ENCODE measurements at places on chromosomes 3 and 15.

DNA sequence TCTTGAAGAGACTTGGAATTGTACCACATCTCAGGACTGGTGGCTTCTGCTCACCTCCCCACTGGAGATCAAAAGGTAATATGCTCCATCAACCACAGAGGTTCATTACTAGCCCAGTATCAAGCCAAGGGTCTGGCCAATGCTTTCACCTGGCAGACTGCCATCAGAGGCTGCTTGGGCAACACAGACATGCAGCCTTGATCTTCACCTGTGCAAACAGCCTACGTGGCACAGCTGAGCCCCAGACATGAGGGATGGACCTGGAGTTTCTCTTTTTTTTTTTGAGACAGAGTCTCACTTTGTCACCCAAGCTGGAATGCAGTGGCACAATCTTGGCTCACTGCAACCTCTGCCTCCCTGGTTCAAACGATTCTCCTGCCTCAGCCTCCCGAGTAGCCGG, 105.6 kb upstream of the HES1 start:
- no peak for DNase-seq

GRCh38 chr15:24957691-24958090, 2.9 kb downstream of the SNRPN start:
- DNase-seq, result no peak

DNA sequence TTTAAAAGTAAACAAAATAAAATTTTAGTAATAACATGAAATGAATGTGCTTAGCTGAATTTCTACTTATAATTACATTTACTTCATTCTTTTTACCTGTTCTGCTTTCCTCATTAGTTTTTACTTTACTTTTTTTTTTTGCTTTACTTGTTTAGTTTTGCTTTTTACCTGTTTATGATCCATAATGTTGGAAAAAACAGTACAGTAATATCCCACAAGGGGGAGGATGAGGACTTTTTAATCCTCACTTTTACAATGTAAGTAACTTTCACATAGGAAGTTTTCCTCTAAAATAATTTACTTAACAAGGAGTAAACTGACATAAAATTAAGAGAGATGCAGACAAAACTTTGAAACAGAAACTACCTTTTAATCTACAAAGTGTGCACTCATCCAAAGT, 268.7 kb downstream of the TBC1D5 start:
- DNase-seq, result no peak

DNA sequence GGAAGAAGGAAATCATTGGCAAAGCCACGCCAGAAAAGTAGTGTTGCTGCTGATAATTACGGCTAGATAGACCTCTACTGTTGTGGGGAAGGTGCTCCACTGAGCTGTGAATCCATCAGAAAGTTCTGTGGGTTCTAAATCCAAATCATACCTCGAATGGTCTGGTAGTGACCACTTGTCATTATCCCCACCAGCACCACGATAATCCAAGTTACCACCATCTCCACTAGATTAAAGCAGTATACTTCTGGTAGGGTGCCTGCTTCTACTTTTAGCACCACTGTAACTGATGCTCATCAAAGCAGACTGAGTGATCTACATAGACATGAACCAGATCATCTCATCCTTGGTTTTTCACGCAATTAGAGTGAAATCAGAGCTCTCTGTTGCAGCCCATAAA, 185.5 kb downstream of the FMN1 start:
- no peak for DNase-seq

- DNase-seq, result no peak
These were observed 167.9 kb downstream of the APBA2 start for GRCh38 chr15:29053661-29054131.

DNA sequence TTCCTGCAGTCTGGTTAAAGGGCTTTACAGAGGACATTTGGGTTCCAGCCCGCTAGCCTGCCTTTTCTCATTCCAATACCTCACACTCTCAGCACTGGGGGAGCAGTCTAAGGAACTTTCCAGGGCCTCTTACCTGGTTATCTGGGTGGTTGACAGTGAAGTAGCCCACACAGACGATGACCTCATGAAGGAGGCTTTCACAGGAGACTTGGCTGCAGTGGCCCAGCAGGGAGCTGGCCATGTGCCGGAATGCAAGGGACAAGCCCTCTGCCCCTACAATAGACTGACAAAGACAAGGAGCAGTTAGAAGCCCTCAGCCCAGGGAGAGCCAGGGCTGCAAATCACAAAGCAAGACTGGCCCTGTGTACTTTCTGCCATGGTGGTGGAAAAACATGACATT, 39.5 kb downstream of the ISL2 start:
- DNase-seq, result no peak

- no peak for DNase-seq
These were observed 48.9 kb downstream of the MCTP2 start for GRCh38 chr15:94280301-94280700.

DNA sequence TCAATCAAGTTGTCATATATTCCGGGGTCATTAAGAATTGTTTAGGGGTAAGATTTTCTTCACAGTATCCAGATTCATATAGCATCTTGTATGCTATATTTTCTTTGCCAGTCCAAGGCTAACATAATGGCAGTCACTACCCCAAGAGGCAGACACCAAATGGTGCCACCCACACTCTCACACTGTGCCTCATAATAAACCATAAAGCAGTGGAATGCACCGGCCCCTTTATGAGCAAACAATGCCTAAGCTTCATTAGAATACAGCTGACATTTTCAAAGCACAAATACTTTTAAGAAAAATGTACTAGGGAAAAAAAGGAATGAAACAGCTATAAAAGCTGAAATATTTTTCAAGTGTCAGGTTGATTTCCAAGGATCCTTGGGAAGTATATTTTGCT, 121.6 kb downstream of the TFDP2 start:
- DNase-seq, result peak; percentile 39

- no peak for DNase-seq
These were observed 102.4 kb downstream of the NR1D2 start for GRCh38 chr3:24047513-24047912.

GRCh38 chr3:46756642-46757041, 39.0 kb upstream of the PRSS50 start:
- DNase-seq, result no peak

- DNase-seq, result no peak
These were observed 27.9 kb downstream of the KY start for GRCh38 chr3:134622806-134623365.

GRCh38 chr3:176428552-176428951, 768.7 kb downstream of the TBL1XR1 start:
- DNase-seq, result no peak

DNA sequence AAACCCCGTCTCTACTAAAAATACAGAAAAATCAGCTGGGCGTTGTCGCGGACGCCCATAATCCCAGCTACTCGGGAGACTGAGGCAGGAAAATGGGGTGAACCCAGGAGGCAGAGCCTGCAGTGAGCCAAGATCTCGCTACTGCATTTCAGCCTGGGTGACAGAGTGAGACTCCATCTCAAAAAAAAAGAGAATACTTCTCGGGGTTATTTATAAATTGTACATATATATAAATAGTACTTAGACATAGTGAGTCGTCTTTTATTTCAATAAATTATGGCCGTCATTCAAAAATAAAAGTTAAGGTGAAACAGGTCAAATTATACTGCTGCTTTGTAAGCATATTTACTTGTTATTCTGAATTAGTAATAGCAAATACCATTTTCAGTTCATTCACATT, 12.1 kb upstream of the EBLN2 start:
- DNase-seq, result no peak

DNA sequence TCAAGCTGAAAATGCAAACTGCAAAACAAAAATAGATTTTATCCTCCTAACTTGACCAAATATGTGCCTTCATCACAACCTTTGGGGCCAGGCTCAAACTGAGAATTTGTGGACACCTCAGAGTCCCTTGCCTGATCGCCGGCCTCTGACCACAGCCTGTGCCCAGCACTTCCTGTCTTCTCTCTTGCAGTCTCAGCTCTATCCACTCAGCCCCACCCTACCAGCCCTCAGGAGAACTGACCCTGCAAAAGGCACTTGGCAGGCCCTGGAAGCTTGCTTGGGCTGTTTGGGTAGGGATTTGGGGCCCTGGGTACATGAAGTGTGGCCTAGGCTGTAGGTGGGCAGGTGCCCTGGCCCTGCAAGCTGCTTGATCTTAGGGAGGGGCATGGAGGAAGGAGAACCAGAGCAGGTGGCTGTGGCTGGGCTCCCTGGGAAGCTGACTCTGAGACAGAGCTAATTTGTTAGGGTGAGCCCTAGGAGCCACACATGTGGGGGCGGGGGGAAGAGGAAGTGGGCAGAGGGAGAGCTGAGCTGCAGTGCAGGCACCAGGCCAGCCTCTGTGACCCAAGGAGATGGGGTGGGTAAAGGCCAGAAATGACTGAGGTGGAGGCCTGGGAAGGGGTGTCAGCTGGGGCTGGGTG, 8.6 kb downstream of the CLEC3B start:
- peak; percentile 77 for DNase-seq

DNA sequence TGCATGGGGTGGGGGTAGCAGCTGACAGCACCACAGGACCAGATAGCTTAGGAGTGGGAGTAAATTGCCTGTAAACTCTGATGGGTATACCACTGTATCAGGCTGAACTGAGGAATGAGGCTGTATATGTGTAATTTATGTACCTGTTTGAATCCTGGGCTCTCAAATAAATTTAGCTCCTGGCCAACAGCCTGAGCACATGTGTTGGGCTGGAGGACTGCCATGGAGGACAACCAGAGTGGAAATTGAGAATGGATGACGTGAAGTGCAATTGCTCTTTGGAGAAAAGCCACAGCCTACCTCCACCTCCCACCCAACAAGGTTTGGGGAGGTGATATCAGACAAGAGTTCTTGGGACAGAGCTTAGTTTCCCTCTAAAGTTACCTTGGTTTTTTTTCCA, 328.6 kb upstream of the PROK2 start:
- DNase-seq, result no peak

- DNase-seq, result no peak
These were observed 202.0 kb downstream of the FNDC3B start for GRCh38 chr3:172241405-172241804.

DNA sequence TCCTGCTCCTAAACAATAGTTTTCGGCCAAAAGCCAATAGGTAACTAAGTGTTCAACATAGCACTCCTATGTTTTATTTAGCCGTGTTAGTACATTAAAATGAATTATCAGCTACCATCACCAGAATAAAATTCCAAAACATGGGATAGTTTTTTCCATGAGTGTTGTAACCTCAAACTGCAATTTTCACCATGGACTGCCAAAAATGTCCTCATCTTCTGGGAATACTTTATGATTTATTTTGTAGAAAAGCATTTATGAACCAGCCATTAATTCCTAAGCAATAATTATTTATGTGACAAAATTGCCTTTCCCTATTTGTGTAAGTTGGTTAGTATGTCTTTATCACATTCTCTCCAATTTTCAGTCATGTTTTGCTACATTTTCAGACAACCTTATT, 438.1 kb downstream of the NAALADL2 start:
- DNase-seq, result no peak

- DNase-seq, result no peak
These were observed 8.8 kb downstream of the GBE1 start for GRCh38 chr3:81752604-81753003.

DNA sequence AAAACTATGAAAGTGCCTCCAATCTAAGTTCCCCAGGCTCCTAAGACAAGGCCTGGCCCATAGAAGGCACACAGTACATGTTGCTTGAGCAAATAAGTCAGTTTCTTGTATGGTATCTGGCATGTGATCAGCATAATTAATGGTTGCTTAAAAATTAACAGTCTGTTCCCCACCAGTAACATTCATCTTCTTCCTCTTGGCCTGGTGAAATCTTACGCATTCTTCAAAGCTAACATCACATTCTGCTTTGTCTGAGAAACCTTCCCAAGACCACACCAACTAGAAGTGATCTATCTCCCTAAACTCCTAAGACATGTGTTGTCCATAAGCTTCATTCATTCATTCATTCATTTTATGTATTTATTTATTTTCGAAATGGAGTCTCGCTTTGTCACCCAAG, 48.1 kb downstream of the LIPC start:
- no peak for DNase-seq

DNA sequence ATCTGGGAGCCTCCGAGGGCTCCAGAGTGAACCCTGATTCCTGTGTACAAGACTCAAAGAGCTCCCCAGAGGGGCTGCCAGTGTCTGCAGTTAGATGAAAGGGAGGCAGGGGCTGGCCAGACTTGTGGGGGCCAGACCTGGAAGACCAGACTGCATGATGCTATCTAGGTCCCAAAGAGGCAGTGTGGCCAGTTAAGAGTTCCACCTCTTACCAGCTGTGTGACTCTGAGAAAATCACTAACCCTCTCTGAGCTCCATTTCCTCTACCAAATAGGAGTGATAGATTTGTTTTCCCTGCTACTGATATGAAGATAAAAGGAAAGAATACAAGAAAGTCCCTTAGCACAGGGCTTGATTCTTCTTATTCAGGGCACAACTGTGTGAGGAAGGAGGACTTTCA, 29.0 kb downstream of the ACSBG1 start:
- no peak for DNase-seq

DNA sequence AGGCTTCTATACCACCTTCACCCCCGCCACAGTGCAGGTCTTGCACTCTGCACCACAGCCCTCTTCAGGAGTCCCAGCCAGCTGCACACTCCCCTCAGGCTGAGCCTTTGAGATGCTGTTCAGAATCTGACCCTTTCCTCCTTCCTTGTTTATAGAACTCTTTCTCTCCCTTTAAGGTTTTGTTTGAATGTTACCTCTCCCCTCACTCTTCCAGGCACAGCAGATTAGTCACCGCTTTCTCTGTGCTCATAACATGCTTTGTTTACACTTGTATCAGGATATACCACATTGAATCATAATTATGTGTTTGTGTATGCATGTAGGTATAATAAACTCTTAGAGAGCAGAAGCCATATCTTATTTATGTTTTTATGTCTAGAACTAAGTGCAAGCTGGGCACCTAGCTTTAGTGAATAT, 168.4 kb upstream of the BCL6 start:
- DNase-seq, result no peak

DNA sequence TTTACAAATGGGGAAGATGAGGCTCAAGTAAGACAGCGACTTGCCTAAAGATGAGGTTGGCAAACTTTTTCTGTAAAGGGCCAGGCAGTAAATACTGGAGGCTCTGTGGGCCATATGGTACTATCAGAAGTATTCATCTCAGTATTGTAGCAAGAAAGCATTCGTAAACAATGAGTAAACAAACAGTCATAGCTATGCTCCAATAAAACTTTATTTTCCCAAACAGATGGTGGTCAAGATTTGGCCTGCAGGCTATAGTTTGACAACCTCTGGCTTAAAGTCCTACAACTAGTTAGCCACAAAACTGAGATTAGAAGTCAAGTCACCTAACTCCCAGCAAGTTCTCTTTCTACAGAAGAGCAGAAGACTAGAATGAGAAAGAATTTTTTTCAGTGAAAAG, 177.0 kb upstream of the NECTIN3 start:
- no peak for DNase-seq

GRCh38 chr3:160129459-160130061, 95.7 kb upstream of the C3orf80 start:
- DNase-seq, result no peak

- DNase-seq, result no peak
These were observed 501.7 kb downstream of the SHQ1 start for GRCh38 chr3:72346526-72346926.

GRCh38 chr3:10351013-10351735, 30.3 kb upstream of the SEC13 start:
- DNase-seq, result no peak

GRCh38 chr15:76987896-76988860, 6.7 kb upstream of the PSTPIP1 start:
- DNase-seq, result peak; percentile 35

Data from Ammon's horn (tissue), 1 donor.